ENCODE measurements at places on chromosomes 7 and 10. TPM values are rescaled to one million over a fixed set of nuclear protein-coding genes. Genes with fewer than 3 reads are reported as not detected.

- DNase-seq: no peak
Observed at GRCh38 chr10:96446966-96447596, 66.6 kb downstream of the TLL2 start.

Gene SUGCT
- 2.6 TPM for total RNA-seq

GRCh38 chr7:131244259-131244852, 83.3 kb upstream of the MKLN1 start:
- DNase-seq: no peak

Gene C10orf53
- total RNA-seq: not detected

Gene SFRP4
- total RNA-seq: 5.0 TPM

DNA sequence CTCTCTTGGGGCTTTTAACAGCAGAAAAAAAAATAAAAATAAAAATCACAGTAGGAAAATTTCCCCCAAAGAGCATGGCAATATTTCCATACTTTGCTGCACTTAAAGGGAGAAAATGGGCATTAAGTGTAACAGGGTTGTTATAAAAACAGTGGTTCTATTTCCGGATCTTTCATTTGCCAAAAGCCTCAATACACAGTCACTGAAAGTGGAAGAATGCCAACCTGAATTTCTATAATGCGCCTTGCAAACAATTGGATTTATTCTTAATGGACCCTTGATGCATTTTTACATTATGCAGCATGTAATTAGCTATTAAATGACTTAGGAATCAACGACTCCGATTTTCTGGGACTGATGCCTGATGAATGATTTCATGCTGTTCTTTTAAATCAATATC, 127.6 kb upstream of the NANOS1 start:
- no peak for DNase-seq

DNA sequence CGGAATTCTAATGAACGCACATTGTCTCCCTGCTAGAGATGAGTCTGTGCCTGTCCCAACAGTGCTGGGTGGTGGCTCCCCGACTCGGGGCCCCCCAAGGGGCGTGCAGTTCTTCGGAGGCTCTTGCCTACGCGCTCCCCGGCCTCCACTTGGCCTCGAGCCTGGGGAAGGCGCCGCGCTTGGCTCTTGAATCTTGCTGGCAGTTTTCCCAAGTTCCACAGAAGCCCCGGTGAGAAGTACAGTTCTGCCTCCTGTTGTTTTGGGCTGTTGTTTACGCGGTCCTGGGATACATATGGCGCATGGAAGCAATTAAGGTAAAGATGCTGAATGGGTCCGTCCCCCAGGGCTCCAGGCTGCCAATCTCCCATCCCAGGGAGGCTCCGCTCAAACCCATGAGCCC, 32.6 kb upstream of the UNCX start:
- DNase-seq: no peak

Gene ACTL6B
- not detected for total RNA-seq

DNA sequence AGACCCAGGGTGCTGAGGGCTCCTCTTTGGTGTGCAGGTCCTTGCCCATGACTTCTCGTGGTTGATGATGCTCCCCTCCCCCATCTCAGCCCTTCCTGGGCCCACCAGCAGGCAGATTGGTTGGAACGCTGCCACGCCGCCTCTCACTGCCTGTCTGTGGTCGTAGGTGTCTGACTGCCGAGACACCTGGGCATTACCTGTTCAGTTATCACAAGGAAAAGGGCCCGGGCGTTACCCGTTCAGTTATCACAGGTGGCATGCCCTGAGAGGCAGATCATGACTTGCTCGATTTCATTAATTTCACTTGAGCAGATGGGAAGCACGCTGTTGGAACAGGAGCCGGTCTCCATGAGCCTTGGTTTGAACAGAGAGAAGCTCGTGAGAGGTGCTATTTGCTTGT, 42.5 kb downstream of the TACR2 start:
- no peak for DNase-seq

- DNase-seq: no peak
Observed at GRCh38 chr10:115118346-115118745, 25.2 kb downstream of the ATRNL1 start.

DNA sequence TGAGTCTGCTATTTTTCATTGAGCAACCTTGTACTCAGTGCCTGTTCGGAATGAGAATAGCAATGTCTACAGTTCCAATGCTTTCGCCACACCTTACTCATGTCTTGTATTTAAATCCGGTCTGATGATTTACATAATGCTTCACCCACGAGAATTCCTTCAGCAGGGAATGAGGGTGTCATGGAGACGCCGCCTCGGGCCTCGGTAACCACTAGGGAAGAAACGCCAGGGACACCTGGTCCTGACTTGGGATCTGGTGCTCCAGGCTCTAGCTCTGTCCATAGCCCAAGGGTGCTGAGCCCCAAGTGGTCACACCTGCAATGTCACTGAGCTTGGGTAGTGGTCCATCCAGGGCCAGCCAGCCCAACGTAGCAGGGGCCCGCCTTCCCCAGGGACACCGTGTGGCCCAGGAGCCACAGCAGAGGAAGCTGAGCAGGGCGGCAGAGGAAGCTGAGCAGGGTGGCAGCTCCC, 37.4 kb downstream of the PRKAG2 start:
- no peak for DNase-seq

DNA sequence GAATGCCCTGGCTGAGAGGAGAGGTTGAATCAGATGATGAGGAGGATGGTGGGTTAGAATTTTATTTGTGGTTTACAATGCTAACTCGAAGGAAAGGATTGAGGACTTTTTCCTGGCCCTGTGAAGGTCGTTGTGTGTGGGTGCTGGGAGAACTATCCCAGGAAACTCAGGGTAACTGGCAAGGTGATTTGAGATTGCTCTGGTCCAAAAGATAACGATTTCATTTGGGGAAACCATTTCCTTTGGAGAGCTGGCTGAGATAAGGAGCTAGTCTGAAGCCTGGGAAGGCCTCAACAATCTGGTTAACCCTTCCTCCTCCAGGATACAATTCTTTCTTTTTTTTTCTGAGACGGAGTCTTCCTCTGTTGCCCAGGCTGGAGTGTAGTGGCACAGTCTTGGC, 33.0 kb downstream of the HK1 start:
- DNase-seq: no peak

- no peak for DNase-seq
Observed at GRCh38 chr7:17325364-17325763, 26.9 kb downstream of the AHR start.

Gene MPP7
- total RNA-seq: 8.9 TPM

GRCh38 chr10:95312257-95312656, 21.5 kb upstream of the PDLIM1 start:
- no peak for DNase-seq

DNA sequence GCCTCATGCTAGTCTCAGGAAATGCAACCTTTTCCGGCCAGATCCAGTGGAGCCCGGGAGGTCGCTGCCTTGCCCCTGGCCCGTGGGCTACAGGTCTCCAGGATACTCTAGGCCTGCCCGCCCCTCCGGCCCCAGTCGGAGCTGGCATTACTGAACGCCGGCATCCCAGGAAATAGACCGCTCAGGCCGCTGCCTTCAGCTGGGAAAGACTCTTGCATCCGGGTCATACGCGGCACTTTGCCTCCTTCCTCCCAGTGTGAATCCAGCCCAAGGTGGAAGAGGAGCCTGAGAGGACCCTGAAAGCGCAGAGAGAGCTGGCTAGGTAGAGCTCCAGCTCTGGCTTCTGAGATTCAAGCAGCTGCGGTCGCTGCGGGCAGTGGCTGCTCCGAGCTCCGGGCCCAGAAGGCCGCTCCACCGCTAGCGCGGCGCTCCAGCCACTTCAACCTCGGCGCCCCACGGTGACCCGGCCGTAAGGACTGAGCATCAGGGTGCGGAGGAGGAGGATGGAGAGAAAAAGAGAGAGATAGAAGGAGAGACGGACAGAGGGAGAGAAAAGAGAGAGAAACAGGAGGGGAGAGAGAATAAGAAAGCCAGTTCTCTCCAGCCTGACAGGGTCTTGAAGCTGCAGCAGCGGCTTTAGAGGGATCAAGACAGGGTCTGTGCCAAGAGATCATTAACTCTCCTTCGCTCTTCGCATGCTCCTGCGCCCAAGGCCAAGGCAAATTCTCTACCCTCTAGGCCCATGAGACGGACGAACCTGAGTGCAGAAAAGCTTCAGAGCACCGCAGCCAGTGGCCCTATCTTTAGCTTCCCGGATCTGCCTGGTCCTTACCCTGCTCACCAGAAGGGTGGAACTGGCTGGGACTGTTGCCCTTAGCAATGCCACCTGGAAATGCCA, 1.8 kb upstream of the HOXA10 start:
- no peak for DNase-seq

DNA sequence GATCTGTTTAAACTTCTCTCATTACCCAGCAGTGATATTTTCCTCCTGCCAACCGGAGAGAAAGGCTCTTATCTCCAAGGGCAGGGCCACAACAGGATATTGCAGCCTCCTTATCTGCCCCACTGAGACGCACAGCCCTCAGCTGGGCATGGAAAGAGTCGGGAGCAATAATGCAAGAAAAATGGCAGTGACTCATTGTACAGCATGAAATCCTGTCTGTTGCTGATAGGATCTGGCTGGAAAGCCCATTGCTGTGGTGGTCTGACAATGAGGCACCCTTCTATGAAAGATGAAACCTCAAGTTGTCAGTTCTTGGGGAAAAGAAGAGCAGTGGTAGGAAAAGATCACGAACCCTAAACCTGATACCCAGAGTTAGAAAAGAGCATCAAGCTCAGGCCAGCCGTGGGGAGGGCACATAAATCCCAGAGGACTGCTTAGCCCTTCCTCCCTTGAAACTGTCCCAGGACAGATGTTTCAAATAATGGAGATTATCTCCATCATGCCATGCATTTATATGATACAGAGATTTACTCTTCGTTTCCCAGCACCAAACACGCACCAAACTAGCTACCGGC, 47.0 kb upstream of the FIGNL1 start:
- DNase-seq: no peak

Data from right atrium auricular region (tissue), 2 donors.